Left cardiac atrium (tissue), 4 donors: ENCODE measurements at places on chromosomes 2 and 18. TPM values are rescaled to one million over a fixed set of nuclear protein-coding genes. Genes with fewer than 3 reads are reported as not detected.

GRCh38 chr18:48882379-48882778, 68.4 kb downstream of the SMAD7 start:
- peak; percentile 5 for DNase-seq

ITPRID2 gene
- total RNA-seq = 88.7 TPM

IL36A gene
- not detected for total RNA-seq

DNA sequence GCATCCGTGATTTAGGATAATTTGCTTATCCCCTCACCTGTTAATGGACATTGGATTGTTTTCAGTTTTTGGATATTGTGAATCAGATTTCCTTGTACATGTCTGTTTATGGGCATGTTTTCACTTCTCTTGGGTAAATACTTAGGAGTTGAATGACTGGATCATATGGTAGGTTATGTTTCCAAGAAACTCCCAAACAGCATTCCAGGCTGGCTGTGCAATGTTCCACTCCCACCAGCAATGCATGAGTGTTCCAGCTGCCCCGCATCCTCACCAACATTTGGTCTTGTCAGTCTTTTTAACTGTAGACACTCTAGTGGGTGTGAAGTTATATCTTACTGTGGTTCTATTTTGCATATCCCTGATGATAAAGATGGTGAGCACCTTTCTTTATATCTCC, 8.9 kb upstream of the LRRFIP1 start:
- no peak for DNase-seq

UBE2F gene
- total RNA-seq = 87.8 TPM

DNA sequence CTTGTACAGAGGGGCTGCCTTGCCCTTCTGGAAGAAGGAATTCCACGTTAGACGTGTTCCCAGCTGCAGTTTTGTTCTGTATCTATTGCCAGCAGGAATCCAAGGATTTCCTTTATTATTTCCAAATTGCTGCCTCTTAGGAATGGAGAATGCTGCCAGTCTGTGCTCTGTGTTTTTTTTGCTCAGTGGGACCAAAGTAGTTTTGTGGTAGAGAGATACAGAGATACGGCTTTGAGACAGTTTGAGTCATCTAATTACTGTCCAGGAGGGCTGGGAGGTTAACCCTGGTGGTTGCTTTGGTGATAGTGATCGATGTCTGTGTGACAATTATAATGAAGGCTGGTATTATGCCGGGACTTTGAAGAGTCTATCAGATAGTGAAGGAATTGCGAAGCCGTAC, 26.3 kb downstream of the ASAP2 start:
- DNase-seq = no peak

DNA sequence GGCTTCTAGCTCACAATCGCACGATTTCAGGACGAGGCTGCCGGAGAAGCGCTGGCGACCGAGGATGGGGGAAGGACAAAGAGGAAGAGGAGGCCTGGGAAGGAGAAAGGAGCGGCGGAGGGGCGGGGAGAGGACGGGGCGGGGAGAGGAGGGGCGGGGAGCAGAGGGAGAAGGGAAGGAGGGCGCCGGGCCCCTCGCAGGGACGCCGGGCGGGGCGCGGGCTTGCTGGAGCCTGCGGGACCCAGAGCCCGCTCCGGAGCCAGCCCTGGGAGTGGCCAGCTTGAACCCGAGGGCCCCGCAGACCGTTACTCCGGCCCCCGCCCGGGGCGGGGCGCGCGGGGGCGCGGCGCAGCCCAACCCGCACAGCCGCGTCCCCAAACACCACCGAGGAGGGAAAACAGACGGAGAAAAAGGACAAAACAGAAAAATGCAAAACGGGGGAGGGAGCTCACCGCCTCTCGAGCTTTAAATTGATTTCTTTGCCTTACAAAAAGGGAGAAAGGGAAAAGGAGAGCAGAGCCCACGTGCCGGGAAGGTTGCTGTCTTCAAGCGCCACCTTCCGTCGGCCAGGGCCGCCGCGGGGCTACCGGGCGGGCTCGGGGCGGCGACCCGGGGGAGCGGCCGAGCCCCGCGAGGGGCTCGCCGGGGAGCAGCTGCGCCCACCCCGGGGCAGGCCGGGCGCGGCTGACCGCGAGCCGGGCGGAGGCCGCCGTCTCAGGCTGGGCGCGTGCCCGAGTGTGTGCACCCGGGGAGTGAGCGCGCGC, 781 bp upstream of the SOX11 start:
- no peak for DNase-seq

BOLL gene
- not detected for total RNA-seq
